Germinal center (tissue), 1 donor: ENCODE measurements at places on chromosomes 5 and 9.
A peak's percentile ranks its signal among the peaks of the same experiment; 100 is the strongest.

DNA sequence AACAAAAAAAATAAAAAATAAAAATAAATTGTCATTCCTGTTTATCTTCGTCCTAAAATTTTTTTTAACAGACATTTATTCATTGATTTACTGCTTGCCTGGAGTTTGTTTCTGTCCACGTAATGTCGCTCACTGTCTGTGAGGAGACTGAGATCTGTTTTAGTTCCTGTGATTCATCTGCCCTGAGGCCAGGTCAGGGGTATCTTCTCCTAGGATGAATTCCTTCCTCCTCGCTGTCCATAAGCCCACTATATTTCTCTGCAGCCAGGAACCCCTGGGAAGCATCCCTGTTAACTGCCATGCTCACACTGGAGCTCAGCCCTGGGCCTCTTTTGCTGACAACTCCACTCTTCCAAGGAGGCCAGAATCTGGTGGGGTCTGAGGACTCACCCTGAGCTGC, 682.0 kb downstream of the MTRR start:
- DNase-seq = no peak

GRCh38 chr9:14438232-14439021, 124.5 kb upstream of the NFIB start:
- no peak for DNase-seq

- no peak for DNase-seq
Observed at GRCh38 chr5:107295914-107296313, 374.8 kb downstream of the EFNA5 start.

- no peak for DNase-seq
Observed at GRCh38 chr5:43606351-43606750, 3.4 kb downstream of the NNT start.

GRCh38 chr5:12357626-12358025, 453.4 kb upstream of the CTNND2 start:
- DNase-seq = no peak

GRCh38 chr5:128271071-128271470, 187.5 kb downstream of the SLC12A2 start:
- no peak for DNase-seq

GRCh38 chr9:89243296-89244061, 64.9 kb upstream of the SHC3 start:
- DNase-seq = no peak

DNA sequence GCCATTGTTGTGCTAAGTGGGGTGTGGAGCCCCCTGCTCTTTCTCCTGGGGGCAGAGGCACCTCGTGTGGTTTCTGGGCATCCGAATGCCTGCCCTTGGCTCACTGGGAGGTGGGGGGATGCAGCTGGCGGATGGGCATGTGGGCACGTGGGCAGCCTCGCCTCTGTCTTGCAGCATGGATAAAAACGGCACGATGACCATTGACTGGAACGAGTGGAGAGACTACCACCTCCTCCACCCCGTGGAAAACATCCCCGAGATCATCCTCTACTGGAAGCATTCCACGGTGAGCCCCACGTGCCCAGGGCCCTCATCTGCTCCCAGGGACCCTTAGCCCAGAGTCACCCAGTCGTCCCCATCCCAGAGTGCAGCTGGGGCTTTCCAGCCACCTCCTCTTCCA, 25.3 kb downstream of the PTGES2 start:
- no peak for DNase-seq

GRCh38 chr9:72577212-72577753, 55.9 kb downstream of the TMC1 start:
- no peak for DNase-seq

GRCh38 chr9:98010445-98010844, 27.3 kb downstream of the ANP32B start:
- peak; percentile 76 for DNase-seq

GRCh38 chr5:112865128-112865527, 4.0 kb downstream of the SRP19 start:
- DNase-seq = no peak

DNA sequence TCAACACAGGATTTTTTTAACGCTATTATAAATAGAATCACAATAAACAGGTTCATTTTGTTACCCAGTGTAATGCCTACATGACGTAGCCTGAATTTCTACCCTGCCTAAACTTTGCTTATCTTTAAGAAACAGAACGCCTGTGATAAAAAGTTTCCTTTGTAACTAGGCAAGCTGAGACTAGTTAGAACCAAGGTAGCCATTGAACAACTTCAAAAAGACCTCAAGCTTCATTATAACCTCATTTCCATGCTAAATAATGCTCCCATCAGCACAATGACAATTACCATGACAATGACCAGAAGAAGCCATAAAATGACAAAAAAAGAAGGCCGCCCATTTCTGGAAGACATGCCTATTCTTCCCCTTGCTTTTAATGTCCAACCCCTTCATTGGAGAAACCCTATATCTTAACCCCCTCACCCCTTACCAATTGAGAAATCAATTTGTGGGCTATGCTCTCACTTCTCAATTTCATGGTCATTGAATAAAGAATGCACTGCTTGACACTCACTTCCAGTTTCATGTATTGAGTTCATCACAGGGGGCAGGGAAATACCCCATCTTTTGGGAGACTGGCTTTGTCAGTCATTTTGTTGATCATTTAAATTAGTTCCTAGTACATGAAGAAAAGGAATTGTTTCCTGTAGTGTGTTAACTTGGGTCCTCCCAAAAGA, 276.8 kb downstream of the MCTP1 start:
- DNase-seq = no peak

DNA sequence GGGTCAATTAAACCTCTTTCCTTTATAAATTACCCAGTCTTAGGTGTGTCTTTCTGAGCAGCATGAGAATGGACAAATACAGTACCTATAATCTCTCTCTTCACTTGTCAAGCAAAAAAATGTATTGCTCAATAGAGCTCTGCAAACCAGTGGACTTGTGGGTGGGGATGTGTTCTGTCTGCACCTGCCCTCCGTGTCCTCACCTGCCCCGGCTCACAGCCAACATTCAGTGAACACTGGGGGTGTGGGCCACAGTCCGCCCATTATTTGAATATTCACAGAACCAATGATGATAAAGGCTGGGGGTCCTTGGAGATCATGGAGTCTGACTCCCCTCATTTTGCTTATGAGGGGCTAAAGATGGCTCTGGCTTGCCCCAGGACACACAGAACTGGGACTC, 36.9 kb upstream of the MED27 start:
- DNase-seq = no peak

GRCh38 chr5:148825716-148826052, 727 bp upstream of the ADRB2 start:
- DNase-seq = no peak

DNA sequence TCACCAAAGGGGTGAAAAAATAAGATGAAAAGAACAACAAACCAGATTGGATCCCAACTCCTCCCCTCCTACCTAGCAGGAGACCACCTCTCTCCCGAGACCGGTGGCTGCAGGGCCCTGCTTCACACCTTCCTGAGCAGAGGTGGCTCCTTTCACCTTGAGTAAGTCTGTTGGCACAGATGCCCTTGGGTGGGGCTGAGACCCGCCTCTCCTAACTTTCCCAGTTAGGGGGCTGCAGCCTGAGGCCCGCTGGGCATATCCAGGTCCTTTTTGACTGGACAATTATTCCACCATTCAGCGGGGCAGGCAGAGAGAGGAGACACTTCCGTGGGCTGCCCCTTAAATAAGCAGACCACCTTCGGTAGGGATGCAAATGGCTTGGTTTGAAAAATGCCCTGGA, 1.3 kb downstream of the SLC25A48 start:
- no peak for DNase-seq
